ENCODE measurements at places on chromosomes 6 and 20.

GRCh38 chr6:53284901-53285300 lies 63.8 kb downstream of the ELOVL5 start:
- no peak for DNase-seq

- no peak for DNase-seq
These were observed 268.5 kb downstream of the ZFAND3 start for GRCh38 chr6:38088010-38088409.

- no peak for DNase-seq
These were observed 15.2 kb downstream of the DEFB132 start for GRCh38 chr20:272718-273117.

DNA sequence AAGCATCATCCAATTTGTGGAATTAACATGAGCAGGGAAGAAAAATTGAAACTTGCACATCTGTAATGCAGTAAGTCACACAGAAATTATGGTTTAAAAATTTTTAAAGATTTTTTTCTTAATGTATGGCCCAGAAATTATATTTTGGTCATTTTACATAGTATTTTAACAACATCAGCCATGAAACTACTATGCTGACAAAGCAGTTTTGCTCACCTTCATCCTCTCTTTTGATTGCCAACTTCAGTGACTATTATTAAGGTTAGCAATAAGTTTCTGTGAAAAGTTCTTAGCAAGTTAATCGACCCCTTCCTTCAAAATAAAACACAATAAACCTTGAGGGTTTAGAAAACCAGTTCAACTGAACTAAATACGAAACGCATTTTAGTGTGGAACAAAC lies 1347.0 kb downstream of the EPHA7 start:
- no peak for DNase-seq

- no peak for DNase-seq
These were observed 103.4 kb upstream of the SASH1 start for GRCh38 chr6:148239215-148239614.

- DNase-seq = no peak
These were observed 141.3 kb downstream of the ADGRB3 start for GRCh38 chr6:68776354-68776753.

GRCh38 chr6:109800771-109801170 lies 109.7 kb downstream of the FIG4 start:
- DNase-seq = no peak

- DNase-seq = no peak
These were observed 30.7 kb upstream of the MAP3K4 start for GRCh38 chr6:160960839-160961238.

DNA sequence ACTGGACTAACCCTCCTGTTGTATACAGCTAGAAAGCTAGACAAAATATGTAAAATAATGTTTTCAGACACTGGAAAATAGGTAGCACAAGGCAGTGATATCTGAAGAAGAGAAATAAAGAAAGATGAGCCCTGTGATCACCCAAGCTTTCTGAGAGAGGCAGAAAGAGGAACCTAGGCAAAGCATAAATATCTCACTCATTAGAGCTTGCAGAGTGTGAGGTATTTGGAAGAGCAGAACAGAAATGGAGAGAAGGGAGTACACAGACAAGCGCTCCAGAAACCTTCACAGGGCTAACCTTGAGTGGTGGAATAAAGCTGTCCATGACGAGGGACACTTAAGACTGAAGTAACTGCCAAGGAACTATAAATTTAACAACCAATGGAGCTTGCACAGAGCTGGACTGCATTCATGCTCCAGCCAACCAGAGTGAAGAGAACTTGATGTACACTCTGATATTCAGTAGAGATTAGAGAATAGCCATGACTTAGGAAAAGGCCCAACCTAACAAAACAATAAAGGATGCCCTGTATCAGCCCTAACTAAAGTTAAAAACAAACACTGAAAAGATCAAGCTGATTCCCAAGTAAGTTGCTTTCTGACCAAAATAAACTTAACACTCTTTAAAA lies 280.9 kb upstream of the STXBP5 start:
- peak; percentile 32 for DNase-seq

- no peak for DNase-seq
These were observed 251.8 kb upstream of the PRND start for GRCh38 chr20:4469910-4470309.

DNA sequence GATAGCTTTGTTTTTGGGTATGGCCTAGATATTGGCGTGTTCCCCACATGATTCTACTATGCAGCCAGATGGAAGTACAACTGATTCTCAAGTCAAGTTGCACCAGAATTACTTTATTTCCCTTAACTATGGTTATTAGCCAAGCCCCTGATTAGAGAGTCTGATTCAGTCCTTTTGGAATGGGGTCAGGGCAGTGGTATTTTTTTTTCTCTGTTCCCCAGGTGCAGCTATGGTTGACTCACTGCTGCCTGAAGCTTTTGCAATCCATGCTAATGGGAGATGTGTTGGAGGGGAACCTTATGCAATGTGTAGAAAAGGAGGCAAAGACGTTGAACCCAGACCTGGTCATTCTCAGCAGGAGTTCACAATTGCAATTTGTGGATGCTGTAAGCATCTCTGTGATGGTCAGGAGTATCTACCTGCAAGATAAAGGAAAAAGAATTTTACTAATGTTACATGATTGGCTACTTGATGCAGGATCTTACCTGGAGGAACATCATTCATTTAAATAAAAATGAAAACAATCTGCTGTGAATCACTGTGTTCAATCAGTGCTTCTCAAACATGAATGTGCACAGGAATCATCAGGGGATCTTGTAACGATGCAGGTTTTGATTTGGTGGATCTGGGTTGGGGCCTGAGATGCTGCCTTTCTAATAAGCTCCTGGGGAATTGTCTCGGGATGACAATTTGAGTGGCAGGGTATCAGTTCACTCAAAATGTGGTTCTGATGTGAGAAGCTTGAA lies 49.4 kb downstream of the PFDN4 start:
- no peak for DNase-seq

GRCh38 chr6:167428664-167429333 lies 103.9 kb downstream of the TTLL2 start:
- no peak for DNase-seq

DNA sequence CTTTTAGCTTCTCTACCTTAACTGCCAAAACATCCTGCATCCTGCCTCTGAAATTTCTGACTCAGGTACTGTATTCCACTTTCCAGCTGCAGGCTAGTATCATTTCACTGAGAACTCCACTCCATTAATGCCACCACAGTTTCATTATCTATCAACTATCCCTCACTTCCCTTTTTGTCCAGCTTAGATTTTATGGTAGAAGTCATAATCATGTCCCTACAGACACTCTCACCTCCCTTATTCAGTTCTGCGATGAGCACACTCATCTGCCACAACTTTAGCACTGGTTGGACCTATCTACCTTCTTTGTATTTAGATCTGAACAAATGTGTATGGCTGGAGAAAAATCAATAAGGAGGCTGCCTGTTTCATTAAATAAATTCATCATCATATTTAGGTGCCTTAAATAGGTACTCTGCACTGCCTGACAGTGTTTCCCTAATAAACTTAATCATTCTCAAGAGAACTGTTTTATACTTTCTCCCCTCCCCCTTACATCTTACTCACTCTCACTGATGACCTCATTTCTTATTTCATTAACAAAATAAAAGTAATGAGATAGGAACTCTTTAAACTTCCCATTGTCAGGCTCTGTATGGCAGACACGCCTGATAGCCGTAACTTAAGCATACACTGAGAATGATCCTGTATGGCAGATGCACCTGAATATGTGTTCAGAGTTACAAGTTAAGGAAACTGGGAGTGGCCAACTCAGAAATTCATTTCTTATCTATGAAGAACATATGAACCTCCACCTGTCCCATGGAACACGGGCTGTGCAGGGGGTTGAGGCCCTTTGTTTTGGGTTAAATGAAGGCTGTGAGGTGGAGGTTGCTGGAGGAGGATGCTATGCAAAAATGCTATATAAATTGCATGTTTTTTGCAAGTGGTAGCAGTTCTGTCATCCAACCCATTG lies 95.3 kb upstream of the MAN1A1 start:
- DNase-seq = peak; percentile 39

- DNase-seq = no peak
These were observed 212.7 kb downstream of the PTPRK start for GRCh38 chr6:128307671-128308070.

- no peak for DNase-seq
These were observed 308.3 kb upstream of the PREP start for GRCh38 chr6:105711216-105711615.

GRCh38 chr6:164854526-164854925 lies 454.9 kb downstream of the C6orf118 start:
- no peak for DNase-seq

- DNase-seq = no peak
These were observed 13.7 kb upstream of the CDC5L start for GRCh38 chr6:44373787-44374186.

DNA sequence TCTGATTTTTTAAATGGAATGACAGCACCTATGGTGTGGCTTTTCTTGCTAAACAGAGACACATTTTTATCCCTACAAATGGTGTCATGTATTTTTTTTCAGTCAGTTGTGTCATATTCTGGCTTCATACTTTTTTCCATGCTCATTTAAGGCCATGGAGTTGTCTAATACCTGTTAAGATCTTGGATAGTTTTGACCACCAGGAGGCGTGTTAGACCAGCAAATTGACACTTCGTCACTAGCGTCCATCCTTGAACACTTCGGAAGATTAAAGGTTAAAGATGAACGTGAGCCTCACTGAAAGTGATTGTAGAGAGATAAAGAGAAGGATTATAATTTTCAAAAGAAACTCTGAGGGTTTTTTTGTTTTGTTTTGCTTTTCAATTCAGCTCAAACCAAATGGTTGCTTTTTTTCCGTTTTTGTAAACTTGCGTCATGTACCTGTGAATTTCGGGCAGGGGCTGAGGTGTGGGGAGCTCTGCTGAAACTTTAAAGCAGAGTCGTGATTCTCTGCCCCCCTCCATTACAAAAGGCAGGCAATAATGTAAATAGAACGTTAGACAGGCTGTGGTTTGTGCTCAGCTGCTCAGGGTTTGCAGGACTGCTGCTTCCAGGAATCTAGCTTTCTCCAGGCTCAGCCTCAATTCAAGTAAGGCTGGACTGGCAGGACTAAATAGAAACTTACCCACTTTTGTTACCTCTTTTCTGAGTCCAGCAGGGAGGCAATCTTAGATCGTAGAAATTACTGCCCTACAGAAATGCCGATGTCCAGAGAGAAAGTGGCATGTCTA lies 245.1 kb downstream of the FOXA2 start:
- peak; percentile 62 for DNase-seq

GRCh38 chr20:4406627-4407026 lies 315.1 kb upstream of the PRND start:
- no peak for DNase-seq

GRCh38 chr6:85675030-85675819 lies 32.5 kb upstream of the SYNCRIP start:
- peak; percentile 32 for DNase-seq

GRCh38 chr6:109291902-109292301 lies 90.4 kb downstream of the CD164 start:
- no peak for DNase-seq

- peak; percentile 8 for DNase-seq
These were observed at the start of gene VIP for GRCh38 chr6:152750694-152751093. Gene VIP, plus strand, starts transcription at chr6:152750797. Its CDS starts 1,381 bp downstream, at chr6:152752178.

- DNase-seq = no peak
These were observed 154.3 kb downstream of the NFATC2 start for GRCh38 chr20:51388227-51388626.

Measured in KBM-7 (cell line).